ENCODE measurements at places on chromosomes 6 and 20.

DNA sequence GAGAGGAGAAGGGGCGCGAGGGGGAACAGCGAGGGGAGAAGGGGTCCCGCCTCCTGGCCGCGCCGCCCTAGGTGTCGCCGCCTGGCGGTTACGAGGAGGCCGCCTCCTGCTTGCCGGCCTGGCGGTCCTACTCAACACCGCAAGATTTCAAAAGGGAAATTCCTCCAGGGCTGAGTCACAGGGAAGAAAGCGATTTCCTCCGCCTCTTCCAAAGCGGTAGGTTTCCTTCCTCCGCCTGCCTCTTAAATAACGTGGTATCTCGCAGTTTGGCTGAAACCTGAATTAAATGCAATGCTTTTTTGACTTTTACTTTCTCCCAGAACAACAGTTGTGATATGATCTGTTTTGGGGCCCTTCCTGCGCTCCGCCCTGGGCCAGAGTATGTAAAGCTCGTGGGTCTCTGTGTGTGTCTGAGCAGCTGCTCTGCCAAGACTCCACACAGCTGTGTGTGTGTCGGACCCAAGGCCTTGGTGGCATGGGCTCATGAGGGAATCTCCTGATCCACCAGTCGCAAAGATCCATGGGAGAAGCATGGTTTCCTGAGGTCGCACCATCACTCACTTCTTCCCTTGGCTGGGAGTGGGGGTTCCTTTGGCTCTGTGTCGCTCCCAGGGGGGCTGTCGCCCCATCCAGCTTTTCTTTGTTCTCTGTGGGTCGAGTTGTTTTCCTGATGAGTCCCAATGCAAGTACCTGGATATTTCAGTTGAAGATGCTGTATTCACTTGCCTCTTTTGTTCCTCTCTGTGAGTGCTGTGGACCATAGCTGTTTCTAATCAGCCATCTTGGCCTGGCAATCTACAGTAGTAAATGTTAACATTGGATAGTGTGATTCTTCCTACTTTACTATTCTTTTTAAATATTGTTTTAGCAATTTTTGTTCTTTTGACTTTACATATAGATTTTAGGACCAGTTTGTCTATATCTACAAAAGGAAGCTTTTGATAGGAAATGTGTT is 31.6 kb upstream of the NOTCH4 start:
- peak; percentile 65 for DNase-seq

DNA sequence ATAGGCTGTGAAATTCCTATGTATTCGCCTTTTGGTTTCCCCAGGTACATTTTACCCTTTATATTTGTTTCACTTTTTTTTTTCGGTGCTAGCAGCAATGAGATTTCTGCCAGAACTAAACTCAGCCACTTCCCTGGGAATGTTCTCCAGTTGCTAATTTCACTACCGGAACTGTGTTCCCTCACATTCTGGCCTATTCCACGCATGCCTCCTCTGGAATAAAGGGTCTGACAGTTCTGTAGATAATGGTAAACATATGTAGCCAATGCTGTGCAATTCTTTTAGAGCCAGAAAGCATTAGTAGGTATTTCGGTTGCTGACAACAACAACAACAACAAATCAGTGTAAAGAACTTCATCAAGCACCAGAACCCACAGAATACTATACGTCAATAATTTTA is 96.1 kb upstream of the TBX18 start:
- no peak for DNase-seq

DNA sequence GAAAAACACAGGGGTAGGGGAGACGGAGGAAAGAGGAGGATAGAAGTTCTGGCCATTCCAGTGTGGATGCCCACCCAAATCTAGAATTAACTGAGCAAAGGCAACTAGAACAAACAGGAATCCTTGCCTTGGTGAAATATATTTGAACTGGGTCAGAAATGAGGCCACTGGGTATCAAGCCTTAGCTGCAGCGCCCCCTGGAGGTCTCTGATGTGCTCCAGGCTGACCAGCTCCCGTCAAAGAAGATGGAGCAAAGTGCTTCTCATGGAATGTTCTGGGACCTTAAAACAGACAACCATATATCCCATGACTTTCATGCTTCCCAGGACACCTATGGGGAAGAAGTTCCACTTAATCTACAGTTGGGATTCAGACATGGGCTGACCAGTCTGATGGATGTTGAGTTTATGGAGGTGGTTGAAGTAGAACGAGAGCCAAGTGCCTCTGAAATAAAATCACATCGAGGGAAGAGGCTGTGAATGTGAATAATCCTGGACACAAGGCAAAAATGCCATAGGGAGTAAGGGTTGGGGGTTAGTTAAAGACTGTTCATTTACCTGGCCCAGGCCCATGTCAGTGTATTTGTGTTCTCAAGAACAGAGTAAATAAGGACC is 50.4 kb downstream of the HLA-DPB1 start:
- peak; percentile 54 for DNase-seq

- DNase-seq = no peak
These were observed 87.7 kb downstream of the RREB1 start for GRCh38 chr6:7195339-7196018.

DNA sequence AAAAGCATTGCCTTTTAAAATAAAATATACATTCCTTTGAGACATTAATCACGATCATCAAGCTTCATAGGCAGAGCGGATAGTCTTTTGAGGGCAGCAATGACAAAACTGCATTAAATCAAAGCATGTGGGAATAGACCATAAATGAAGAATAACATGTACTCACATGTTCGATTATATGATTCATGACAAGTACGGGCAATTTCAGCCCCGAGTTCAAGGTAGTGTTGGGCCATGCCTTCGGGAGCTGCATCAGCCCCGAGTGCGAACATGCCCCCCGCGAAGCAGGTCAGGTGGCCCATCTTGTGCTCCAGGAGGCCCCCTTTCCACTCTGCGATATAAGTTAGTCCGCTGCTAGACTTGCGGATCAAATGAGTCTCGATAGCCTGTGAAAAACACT is 111.0 kb upstream of the FAM184A start:
- DNase-seq = no peak

- DNase-seq = no peak
These were observed 68.7 kb downstream of the TOX2 start for GRCh38 chr20:43983359-43983758.

- no peak for DNase-seq
These were observed 269.9 kb downstream of the UST start for GRCh38 chr6:149016716-149017115.

- DNase-seq = no peak
These were observed 122.0 kb upstream of the HDAC2 start for GRCh38 chr6:114092943-114093342.

Measured in CD4-positive, alpha-beta T cell treated with Interleukin-15 for 1 hour (primary cell).